ENCODE measurements at places on chromosomes 3 and 15. TPM values are rescaled to one million over a fixed set of nuclear protein-coding genes. Genes with fewer than 3 reads are reported as not detected.

Gene NR2E3
- not detected for total RNA-seq

Gene AADACL2
- total RNA-seq: not detected

Gene BRK1
- 104 TPM for total RNA-seq

Gene CHL1
- total RNA-seq: 64.8 TPM

Gene CFAP100
- total RNA-seq: not detected

Gene TMEM115
- total RNA-seq: 38.5 TPM

Gene CFAP20DC
- total RNA-seq: not detected

Gene STXBP5L
- under 0.01 TPM for total RNA-seq

Gene MRAS
- total RNA-seq: 13.8 TPM

- no peaks in the 10 kb centered on the region for H3K4me1 ChIP-seq
- no peak overlapping the region for H3K27ac ChIP-seq
- H3K4me3 ChIP-seq: no peak overlapping the region
These were observed 30.6 kb downstream of the PLCH1 start for GRCh38 chr3:155714295-155714718.

DNA sequence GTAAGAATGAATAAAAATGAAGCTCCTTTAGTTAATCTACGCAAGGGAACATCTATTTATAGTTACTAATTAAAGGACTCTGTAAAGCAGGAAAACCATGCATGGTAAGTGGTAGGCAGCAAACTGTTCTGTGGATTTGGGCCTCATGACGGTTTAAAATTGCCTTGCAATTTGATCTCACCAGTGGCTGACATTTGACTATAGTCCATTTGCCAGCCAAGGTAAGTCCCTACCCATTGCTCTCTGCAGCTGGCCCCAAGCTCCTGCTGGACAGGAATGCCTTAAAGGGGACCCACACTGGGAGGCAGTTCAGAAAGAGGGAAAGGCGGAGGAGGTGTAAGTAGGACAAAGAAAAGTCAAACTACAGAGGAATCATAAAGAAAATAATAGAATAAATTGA is 203.3 kb downstream of the PLCL2 start:
- no peak overlapping the region for H3K4me3 ChIP-seq
- no peak overlapping the region for H3K27ac ChIP-seq
- no peaks in the 10 kb centered on the region for H3K36me3 ChIP-seq
- no peaks in the 10 kb centered on the region for H3K4me1 ChIP-seq
- DNase-seq: no peak

DNA sequence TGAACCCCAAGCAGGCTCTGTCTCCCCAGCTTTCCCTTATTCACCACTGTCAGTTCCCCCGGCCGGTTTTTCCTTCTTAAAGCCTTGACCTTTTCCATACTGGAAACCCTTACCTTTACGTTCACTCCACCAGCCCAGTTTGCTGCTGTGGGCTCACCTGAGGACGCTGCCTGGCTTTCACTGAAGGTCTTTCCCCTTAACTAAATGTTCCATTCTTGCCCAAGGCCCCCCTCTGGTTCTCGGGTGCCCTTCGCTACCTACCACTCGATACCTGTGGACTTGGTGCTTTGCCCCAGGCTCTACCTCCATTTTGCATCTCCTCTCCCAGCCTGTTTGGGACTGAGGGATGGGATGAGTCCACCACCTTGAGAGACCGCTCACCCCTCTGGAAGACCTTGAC is 851 bp downstream of the AP2M1 start:
- peak overlapping the region; percentile 96 for H3K27ac ChIP-seq
- no peaks in the 10 kb centered on the region for H3K27me3 ChIP-seq
- peaks cover 5% of the 10 kb centered on the region for H3K4me1 ChIP-seq

DNA sequence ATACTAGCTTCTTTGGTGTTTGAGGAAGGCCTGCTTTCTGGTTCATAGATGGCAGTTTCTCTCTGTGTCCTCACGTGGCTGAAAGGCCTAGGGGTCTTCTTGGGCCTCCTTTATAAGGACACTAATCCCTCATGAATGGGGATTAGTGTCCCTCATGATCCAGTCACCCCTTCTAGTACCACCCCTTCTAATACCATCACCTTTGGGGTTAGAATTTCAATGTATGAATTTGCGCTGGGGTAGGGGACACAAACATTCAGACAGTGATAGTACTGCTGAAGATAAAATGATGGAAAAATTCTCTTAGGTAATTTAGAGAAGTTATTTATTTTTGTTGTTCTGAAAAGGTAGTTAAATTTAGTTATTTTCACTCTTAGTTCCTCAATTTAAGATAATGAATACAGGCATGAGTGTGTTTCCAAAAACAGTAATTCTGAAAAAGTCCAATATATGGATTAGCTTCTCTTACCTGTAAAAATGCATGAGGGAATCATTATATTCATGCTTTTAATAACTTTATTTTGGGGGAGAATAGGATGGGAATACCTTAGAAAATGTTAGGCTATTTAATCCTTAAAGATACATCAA is 103.6 kb downstream of the FNDC3B start:
- no peaks in the 10 kb centered on the region for H3K27me3 ChIP-seq
- no peaks in the 10 kb centered on the region for H3K36me3 ChIP-seq
- peak overlapping the region; percentile 64 for H3K27ac ChIP-seq
- no peak overlapping the region for H3K4me3 ChIP-seq
- H3K4me1 ChIP-seq: peaks cover 29% of the 10 kb centered on the region
- DNase-seq: no peak

DNA sequence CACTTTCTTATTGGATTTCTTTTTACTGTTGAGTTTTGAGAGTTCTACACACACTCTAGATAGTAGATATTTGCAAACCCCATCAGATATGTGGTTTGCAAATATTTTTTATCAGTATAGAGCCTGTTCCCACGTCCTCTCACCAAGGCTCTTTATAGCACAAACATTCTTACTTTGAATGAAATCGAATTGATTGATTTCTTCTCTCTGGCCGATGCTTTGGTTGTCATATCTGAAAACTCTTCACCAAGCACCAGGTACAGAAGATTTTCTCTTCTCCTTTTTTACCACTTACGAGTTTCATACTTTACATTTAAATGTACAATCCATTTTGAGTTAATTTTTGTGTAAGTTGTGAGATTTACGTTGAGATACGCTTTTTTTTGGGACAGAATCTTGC is 163.4 kb downstream of the PTPRG start:
- no peaks in the 10 kb centered on the region for H3K36me3 ChIP-seq
- DNase-seq: no peak
- H3K4me1 ChIP-seq: no peaks in the 10 kb centered on the region
- no peaks in the 10 kb centered on the region for H3K27me3 ChIP-seq
- H3K4me3 ChIP-seq: no peak overlapping the region

GRCh38 chr15:85534031-85534430 is 153.6 kb downstream of the AKAP13 start:
- H3K4me1 ChIP-seq: peaks cover 3% of the 10 kb centered on the region
- no peaks in the 10 kb centered on the region for H3K36me3 ChIP-seq
- no peak for DNase-seq
- no peak overlapping the region for H3K4me3 ChIP-seq

DNA sequence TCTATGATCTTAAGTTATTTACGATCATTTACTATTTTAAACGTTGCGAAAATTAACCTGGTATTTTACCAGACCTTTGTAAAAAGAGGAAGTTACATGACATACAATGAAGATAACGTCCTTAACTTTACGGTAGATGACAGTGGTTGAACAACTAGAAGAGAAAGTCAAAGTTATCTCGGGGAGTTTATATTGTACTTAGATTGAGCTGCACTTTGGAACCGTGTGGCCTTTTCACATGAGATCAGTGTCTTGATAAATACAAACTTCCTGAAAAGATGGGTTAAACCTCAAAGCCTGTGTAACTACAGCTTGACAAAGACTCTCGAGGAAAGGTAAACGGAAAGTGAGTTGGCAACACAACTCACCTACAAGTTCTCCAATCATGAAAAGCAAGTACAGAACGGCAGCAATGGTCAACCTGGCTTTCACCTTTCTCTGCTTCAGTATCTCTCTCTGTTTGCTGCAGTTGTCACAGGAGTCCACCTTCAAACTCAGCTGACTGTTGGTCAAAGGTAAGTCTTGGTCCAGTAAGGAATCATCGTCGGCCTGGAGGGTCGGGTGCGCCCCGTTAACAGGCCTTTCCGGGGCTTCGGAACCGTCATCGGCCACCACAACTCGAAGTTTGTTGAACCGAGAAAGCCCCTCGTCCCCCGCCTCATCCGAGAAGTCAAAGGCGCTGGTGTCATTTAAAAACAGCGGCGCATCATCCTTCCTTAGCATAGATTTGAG is 793 bp downstream of the SLC30A4 start:
- H3K27ac ChIP-seq: peak overlapping the region; percentile 94
- H3K4me3 ChIP-seq: peak overlapping the region; percentile 60
- H3K36me3 ChIP-seq: no peaks in the 10 kb centered on the region
- peaks cover 3% of the 10 kb centered on the region for H3K4me1 ChIP-seq
- no peak for DNase-seq

DNA sequence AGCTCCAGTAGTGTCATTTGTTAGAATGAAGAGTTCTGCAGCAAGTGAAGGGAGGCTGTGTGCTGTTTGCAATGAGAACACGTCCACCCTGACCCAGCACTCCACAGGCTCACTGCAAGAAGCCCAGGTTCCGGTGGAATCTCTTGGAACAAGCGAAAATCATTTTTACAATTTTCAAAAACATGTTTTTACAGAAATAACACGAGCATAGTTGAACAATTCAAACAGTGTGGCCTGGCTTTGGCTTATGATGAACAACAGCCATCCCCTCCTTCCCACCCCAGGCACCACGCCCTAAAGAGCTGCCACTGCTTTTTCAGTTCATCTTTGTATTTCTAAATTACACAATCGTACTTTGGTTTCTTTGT is 59.5 kb upstream of the KY start:
- no peaks in the 10 kb centered on the region for H3K27me3 ChIP-seq
- no peak overlapping the region for H3K27ac ChIP-seq
- no peak for DNase-seq
- no peaks in the 10 kb centered on the region for H3K36me3 ChIP-seq
- no peaks in the 10 kb centered on the region for H3K4me1 ChIP-seq

- no peaks in the 10 kb centered on the region for H3K36me3 ChIP-seq
- no peak overlapping the region for H3K27ac ChIP-seq
- H3K27me3 ChIP-seq: no peaks in the 10 kb centered on the region
- H3K4me3 ChIP-seq: no peak overlapping the region
- H3K4me1 ChIP-seq: no peaks in the 10 kb centered on the region
These were observed 62.4 kb upstream of the GOLGA6B start for GRCh38 chr15:72592097-72592496.

DNA sequence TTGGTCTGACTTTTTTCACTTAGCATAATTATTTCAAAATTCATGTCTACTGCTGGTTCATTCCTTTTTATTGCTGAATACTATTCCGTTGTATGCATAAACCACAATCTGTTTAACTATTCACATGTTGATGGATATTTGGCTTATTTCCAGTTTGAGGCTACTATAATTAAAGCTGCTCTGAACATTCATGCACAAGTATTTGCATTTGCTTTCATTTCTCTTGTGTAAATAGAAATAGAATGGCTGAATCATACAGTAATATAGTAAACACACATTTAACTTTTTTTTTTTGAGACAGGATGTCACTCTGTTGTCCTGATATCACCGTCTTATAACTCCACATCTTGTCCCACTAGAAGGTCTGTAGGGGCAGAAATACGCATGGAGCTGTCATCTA is 57.3 kb downstream of the NMNAT3 start:
- no peak for DNase-seq
- no peaks in the 10 kb centered on the region for H3K36me3 ChIP-seq
- no peak overlapping the region for H3K4me3 ChIP-seq
- H3K27me3 ChIP-seq: no peaks in the 10 kb centered on the region

DNA sequence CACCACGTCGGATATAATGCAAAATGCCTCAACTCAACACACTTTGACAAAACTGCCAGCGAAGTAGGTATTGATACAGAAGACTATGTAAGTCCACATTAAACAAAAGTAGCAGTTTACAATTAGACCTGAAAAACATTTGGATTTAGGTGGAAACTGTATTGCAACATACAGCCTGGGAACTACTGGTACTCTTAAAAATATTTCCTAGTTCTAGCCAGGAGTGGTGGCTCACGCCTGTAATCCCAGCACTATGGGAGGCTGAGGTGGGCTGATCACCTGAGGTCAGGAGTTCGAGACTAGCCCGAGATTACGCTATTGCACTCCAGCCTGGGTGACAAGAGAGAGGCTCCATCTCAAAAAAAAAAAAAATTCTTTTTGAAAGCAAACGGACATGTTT is 246.2 kb downstream of the ZBTB20 start:
- H3K27ac ChIP-seq: peak overlapping the region; percentile 1
- H3K4me1 ChIP-seq: no peaks in the 10 kb centered on the region
- DNase-seq: no peak

DNA sequence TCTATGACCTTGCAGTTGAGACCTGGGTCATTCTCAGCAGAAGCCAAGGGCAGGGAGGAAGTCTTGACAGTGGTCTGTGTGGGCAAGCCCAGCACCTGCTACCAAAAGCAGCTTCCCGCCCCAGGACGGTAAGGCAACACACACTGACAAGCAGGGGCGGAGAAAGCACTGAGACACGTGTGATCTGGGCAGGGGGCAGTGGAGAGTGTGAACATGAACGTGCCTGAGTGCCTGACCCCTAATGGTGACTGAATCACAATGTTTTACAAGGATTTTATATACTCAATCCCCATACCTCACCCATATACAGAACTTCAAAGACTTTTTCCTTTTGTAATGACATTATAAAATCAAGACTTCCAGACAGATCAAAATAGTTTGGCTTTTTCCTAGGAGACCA is 35.2 kb downstream of the ANP32A start:
- H3K27ac ChIP-seq: no peak overlapping the region
- H3K27me3 ChIP-seq: no peaks in the 10 kb centered on the region
- no peaks in the 10 kb centered on the region for H3K36me3 ChIP-seq
- no peaks in the 10 kb centered on the region for H3K4me1 ChIP-seq

DNA sequence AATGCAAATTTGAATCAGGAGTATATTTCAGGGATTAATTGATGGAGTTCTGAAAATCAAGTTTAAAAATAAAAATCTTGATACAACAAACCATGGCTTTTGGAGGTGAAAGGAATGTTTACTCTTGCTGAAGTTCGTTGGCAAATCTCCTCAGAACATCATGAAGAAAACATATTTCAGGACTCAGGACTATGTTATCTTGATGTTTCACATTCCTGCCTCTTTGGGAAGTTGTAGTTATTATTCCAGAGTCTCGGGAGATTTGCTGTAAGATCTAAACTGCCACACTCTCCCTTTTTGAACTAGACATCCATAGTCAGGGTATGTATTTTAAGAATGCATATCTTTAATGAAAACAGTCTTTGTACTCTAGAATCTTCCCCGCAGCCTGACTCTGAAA is 271.2 kb downstream of the RBMS3 start:
- H3K36me3 ChIP-seq: no peaks in the 10 kb centered on the region
- no peak overlapping the region for H3K4me3 ChIP-seq

DNA sequence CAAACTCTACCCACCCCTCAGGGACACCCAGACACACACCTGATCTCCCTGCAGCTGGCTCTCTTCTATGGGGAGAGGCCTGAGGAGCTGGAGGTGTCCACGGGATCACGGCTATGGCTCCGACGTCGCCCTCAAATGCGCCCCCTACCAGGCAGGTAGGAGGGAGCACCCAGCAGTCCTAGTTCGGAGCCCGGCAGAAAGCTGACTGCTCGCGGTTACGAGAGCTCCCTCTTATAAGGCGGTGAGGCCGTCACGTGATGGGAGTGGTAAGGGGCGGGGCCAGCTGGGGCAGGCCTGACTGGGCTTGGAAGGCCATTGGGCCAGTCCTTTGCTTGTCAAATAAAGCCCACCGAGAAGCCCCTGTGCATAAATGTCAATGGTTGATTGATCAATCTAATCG is at the start of gene PRR20G:
TSS of gene PRR20G (minus strand) at position 207 of the 400 bp plus-strand sequence. CDS start 681 bp downstream, outside the sequence.
- no peak within 1 kb of the TSS for H3K4me3 ChIP-seq
- no peak for DNase-seq
- no peaks in the 10 kb centered on the region for H3K27me3 ChIP-seq

- no peaks in the 10 kb centered on the region for H3K27me3 ChIP-seq
- no peak for DNase-seq
- H3K4me3 ChIP-seq: no peak overlapping the region
- no peaks in the 10 kb centered on the region for H3K36me3 ChIP-seq
- peaks cover 7% of the 10 kb centered on the region for H3K4me1 ChIP-seq
- H3K27ac ChIP-seq: no peak overlapping the region
These were observed 32.3 kb downstream of the TBC1D2B start for GRCh38 chr15:78045189-78045588.
